NCI-H226 (cell line): ENCODE measurements at places on chromosomes 16 and 17.

DNA sequence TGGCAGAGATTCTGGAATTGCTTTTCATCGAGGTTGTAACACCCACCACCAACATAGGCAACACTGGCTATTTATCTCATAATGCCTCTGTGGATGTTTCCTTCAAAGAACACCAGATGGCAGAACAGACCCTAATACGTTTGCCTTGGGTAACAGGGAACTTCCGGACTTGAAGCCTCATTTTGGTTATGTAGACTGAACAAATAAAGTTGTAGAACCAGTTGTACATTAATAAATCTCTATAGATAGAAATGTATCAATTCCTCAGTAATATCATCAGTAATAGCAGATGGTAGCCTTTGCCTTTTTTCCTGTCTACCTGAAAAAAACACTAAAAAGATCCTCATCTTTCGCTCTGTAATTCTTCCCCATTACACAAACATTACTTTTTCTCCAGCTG, 25.9 kb upstream of the APOH start:
- DNase-seq = peak; percentile 60

DNA sequence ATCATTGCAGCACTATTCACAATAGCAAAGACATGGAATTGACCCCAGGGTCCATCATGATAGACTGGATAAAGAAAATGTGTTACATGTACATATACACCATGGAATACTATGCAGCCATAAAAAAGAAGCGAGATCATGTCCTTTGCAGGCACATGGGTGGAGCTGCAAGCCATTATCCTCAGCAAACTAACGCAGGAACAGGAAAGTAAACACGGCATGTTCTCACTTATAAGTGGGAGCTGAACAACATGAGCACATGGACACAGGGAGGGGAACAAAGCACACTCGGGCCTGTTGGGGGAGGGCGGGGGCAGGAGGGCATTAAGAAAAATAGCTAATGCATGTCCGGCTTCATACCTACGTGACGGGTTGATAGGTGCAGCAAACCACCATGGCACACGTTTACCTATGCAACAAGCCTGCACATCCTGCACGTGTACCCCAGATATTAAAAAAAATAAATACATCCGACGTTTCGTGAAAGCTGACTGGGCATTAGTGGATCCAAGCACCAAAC, 28.9 kb downstream of the ZNF778 start:
- no peak for DNase-seq

- DNase-seq = no peak
Measured at GRCh38 chr16:57256601-57257395, 11.7 kb downstream of the ARL2BP start.

DNA sequence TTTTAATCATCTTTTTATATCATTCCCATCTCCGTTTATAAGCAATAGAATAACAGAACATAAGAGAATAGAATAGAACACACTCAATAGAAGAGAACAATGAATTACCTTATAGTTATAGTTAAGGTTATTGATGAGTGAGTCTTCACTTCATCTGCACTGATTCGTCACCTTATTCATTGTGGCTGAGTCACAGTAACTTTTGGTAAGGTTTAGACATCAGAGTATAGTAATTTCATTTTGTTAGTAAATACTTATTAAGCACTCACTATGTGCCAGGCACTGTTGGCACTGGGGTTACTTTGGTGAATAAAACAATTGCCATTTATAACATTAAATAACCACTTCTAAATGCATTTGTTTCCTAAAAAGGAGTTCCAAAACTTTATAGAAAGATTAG, 22.5 kb downstream of the PHKB start:
- DNase-seq = no peak

DNA sequence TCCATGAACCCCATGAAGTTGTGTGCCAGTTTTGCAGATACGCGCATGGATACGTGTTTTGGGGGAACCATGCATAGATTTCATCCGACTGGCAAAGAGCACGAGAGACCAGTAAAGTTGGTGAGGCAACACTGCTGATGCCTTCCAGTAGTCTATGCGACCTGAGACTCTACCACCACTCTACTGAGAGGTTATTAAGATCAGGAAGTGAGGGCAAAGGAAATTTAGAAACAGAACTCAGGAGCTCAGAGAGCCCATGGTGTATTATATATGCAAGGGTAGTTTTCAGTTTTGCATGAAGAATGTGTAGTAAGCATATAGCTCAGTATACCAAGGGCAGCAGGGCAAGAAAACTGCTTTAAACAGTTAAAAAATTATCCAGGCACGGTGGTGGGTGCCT, 4.2 kb downstream of the SLX4 start:
- DNase-seq = no peak

GRCh38 chr16:89039756-89040155, 53.9 kb upstream of the ACSF3 start:
- no peak for DNase-seq

DNA sequence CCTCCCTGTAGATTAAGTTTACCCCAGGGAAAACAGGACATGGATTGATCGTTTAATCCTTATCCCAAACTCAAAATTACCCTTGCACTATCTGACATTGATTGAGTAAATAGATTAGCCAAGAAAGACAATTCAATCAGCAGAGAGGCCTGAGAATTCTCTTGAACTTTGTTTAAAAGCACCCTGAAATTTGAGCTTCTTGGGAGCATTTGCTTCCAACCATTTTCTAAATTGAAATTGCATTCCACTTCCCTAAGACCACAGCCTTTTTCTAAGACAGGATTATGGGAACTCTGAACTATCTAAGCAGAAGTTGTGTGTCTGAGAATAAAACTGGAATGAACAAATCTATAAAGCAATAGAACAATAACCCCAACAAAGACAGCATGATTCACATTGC, 76.6 kb upstream of the TNRC6A start:
- DNase-seq = no peak

GRCh38 chr17:78366109-78366848, 6.4 kb upstream of the SOCS3 start:
- no peak for DNase-seq

GRCh38 chr17:40534371-40535189, 30.7 kb downstream of the CCR7 start:
- no peak for DNase-seq

GRCh38 chr17:2037155-2037554, 4.7 kb upstream of the OVCA2 start:
- DNase-seq = no peak

GRCh38 chr17:29726715-29727252, 104.1 kb upstream of the CORO6 start:
- DNase-seq = peak; percentile 71

- no peak for DNase-seq
Measured at GRCh38 chr17:19238167-19238505, 970 bp downstream of the EPN2 start.

GRCh38 chr16:57730771-57731730, 4.5 kb upstream of the KATNB1 start:
- DNase-seq = no peak

DNA sequence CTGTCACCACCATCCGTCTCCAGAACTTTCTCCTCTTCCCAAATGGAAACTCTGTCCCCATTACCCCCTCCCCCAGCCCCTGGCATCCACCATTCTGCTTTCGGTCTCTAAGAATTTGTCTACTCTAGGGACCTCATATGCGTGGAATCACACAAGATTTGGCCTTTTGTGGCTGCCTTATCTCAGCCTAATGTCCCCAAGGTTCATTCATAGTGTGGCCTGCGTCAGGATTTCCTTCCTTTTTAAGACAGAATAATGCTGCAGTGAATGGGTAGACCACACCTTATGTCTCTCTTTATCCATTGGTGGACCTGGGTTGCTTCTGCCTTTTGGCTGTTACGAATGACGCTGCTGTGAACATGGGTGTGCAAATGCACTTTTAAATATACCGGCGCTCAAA, 139.7 kb upstream of the PLCG2 start:
- no peak for DNase-seq

- peak; percentile 19 for DNase-seq
Measured at GRCh38 chr16:87765473-87765775, 362 bp downstream of the KLHDC4 start.

- DNase-seq = no peak
Measured at GRCh38 chr17:47099451-47099986, 89.6 kb downstream of the CDC27 start.

DNA sequence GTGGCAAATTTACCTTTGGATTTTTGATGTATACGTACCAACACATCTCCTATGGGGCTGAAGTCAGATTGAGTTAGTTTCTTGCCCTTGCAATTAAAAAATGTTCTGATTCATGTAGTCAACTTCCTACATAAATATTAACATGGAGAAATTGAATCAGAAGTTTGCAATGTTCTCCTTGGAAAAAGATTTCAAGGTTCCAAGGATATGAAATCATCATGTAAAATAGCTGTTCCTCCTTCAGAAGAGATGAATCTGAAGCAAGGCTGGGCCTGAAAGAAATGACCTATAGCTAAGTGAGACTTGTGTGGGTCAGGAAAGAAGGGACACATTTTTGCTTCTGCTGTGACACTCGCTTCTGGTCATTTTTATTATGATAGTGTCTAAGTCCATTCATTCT, 131.7 kb downstream of the RGS9 start:
- DNase-seq = no peak

DNA sequence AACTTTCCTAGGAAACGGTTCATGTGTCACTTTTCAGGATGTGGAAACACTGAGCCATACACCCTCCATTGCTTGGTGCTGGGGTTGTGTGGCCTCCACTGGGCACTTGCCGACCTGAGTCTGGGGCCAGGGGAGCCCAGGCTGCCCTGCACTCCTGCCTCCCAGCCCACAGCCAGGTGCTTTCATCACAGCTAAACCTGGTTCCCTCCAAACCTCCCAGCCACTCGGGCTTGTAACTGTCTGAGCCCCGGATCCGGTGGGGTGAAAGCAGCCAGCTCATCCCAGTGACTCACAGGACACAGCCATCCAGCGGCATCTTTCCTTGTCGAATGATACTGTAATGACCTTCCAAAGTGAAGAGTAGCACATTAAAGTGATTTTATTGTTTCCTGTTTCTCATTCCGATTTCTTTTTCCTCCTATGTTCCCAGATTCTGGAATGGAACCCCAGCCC, 19.8 kb downstream of the CARHSP1 start:
- no peak for DNase-seq

DNA sequence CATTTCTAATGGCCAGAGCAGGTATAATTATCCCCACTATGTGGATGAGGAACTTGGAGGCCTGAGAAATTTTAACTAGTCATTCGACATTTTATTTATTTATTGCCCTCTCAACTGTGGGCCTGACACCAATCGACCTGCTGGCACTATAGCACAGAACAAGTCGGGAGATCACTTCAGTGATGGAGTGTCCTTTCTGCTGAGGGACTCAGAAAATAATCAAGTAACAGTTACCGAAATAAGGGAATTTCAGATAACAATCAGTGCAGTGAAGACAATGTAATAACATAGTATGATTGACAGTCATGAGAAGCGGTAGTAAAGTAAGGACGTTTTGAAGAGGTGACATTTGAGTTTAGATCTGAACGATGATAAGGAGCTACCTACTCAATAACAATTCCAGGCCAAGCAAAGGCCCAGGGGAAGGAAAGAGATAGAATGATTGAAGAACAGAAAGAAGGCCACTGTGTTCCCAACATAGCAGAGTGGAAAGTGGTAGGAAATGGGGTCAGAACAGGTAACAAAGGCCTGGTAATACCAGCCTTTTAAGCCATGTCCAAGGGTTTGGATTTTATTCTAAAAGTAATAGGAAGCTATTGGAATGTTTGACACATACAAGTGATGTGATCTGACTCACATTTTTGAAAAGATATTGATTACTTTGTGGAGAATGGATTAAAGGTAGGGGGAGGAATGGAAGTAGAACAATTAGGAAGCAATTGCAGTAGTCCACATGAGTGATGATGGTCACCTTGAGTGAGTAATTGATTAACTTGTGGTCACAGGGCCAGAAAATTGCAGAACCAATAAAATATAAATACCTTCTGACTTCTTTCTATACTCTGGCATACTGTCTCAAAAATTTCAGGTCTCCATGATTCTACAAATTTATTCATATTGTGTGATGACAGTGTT, 1.4 kb downstream of the STXBP4 start:
- no peak for DNase-seq

- DNase-seq = peak; percentile 95
Measured at GRCh38 chr17:50177983-50178834, 12.4 kb downstream of the SGCA start.

GRCh38 chr17:80599546-80600305, 55.1 kb downstream of the RPTOR start:
- DNase-seq = no peak

DNA sequence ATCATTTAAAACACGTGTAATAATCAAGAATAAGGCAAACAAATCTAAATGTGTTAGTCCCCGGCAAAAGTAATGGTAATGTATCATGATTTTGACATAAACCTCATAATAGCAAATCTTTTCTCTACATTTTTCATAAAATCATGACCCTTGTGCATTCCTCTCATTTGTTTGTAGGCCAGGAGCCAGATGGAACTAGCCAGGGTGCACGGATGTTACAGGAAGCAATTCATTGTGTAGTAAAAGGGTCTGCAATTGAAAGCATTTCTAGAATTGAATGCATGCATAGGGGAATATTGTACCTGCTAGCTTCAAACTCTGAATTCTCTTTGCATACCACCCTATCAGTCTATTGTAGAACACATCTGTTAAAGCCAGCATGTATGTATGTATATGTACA, 66.6 kb downstream of the CNTNAP4 start:
- no peak for DNase-seq

DNA sequence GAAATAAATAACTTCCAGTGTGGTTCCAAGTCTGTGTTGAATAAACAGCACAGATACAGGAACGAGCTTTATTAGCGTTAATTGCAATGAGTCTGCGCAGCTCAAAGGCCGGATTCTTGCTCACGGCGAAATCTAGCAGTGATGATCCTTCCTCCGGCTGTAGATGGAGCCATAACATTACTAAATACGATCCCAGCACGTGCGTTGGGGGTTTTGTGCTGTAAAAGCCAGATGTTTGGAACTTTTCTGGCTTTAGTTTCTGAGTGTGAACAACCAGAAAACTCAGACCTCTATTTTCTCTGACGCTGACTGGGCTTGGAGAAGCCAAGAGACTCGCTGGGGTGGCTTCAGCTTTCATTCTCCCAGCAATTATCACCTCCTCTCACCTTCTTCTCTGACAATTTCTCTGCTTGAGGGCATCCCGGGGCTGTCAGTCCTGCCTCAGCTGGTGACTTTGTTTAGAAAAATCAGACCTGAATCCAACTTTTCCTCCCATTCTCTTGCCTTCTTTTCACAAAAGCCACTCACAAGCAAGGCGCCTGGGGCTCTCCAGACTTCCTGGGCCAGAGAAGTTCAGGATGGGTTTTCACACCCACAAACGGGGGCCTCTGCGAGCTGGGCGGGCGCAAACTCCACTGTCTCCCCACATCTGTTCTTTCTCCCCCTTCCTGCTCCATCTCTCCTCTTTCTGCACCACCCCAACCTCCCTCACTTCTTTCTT, 47.1 kb upstream of the AKTIP start:
- DNase-seq = peak; percentile 6

DNA sequence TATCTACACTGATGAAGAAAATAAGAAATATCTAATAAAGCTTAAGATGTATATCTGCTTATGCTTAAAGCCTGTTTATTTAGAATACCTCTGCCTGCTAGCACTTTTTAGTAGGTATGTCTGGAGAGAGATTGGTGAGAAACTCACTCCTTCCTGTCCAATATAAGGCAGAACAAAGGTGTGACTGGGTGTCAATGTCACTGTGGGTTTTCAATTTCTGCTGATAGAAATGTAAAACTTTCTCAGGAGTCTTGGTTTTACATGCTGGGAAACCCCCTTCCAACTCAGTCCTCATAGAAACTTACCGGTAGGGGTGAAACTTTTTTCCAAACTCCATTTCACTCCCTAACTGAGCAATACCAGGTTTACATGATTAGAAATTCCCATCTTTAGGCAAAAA, 17.8 kb upstream of the MPHOSPH6 start:
- no peak for DNase-seq

- no peak for DNase-seq
Measured at GRCh38 chr16:29678691-29679267, at the start of gene QPRT. QPRT (plus strand) TSS chr16:29679180; CDS start chr16:29679198, 18 bp downstream.

- DNase-seq = no peak
Measured at GRCh38 chr17:38893113-38893512, 23.3 kb downstream of the LASP1 start.
